Smooth muscle cell of the brain vasculature (primary cell): ENCODE measurements at places on chromosomes 6 and 20.

DNA sequence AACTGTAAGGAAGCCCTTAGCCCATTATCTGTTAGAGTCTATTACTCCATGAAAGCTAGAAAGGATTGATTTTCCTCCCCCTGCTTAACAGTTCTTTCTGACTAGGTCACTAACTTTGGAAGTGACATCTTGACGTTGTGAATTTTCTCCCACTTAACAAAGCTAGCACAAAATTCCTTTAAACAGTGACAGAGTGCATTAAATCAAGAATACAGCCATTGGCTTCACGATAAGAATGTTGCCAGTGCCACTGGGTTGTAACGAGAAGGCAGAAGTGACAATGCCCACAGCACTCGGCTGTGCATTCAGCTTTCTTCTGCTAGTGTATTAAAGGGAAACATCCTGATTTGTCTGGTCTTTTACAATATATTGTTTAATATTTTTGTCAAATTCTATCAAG, 182.7 kb upstream of the DTNBP1 start:
- DNase-seq: no peak

- no peak for DNase-seq
These were observed 28.1 kb upstream of the MTCL3 start for GRCh38 chr6:127547215-127547614.

- DNase-seq: no peak
These were observed 91.7 kb upstream of the ELOVL5 start for GRCh38 chr6:53440336-53440945.

DNA sequence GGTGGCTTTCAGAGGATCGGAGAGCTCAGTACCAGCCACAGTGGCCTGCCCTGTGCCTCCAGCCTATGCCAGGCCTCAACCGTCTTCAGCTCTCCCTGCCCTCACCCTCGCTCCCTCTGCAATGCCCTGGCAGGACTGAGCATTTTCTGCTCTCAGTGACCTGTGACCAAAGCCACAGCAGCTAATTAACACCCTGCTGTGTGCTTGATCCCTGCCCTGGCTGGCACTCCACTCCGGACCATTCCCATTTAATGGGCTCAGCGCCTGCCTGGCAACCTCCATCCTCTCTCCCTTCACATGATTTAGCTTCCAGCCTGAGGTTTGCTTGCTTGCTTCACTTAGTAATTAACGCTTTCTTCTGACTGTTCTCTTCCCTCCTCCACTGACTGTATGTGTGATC, 287.5 kb downstream of the LRFN2 start:
- DNase-seq: no peak

DNA sequence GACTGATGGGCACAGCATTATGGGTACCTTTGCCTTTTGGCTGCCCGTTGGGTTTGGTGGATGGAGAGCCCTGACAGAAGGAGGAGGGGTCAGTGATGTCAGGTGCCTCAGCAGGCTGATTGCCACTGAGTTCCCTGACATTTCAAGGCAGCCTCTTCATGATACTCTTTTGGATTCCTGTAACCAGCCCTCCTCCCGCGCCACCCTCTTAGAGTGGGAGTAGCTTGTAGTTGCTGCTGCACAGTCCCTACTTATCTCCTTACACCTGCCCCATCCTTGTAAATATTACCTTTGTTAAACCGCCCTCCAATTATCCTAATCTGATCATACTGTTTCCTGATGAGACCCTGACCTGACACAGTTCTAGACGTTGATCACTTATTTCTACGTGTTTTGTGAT, 140.0 kb downstream of the CFAP61 start:
- DNase-seq: no peak

DNA sequence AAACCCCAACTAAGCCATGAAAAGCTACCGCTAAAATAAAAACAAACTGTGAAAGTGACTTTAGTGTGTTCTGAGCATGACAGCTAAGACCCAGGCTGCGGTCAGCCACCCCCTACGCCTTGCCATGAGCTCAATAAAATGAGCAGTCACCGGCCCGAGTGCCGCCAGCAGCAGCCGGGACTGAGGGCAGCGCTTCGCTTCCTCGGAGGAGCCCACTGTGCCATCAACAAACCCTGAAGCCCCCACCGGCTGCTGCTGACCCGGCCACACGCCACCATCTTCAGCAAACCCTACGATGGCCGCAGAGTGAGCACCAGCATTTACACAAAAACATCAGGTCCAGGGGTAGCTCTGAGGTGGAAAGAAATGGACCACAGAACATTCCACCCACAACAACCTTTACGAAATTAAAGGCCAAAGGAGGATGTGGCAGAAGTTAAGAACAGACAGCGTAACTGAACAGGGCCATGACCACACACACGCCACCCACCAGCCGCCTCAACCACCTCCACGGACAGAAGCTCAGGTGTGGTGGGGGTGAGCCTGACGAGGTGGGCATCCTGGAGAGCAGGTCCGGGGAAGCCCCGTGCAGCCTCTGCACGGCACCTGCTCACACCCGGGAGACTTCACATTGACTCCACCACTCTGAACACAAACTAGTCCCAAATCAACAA, 67.0 kb downstream of the THBS2 start:
- no peak for DNase-seq

DNA sequence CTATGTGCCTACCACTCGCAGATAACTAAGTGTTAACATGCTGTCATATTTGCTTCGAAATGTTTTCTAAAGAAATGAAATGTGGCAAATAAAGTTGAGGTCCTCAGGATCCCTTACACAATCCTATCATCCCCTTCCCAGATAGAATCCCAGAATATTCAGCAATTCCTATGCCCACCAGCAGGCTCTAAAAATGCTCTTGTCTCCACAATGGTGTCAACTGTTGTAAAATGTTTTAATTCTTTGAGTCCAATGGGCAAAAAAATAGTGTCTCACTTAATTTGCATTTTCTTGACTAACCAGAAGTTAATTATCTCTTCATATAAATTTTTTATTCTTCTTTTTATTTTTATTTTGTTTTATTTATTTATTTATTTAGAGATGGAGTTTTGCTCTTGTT, 103.9 kb upstream of the MAP7 start:
- DNase-seq: no peak

GRCh38 chr6:105608711-105609374, 206.0 kb upstream of the PREP start:
- DNase-seq: peak; percentile 54

DNA sequence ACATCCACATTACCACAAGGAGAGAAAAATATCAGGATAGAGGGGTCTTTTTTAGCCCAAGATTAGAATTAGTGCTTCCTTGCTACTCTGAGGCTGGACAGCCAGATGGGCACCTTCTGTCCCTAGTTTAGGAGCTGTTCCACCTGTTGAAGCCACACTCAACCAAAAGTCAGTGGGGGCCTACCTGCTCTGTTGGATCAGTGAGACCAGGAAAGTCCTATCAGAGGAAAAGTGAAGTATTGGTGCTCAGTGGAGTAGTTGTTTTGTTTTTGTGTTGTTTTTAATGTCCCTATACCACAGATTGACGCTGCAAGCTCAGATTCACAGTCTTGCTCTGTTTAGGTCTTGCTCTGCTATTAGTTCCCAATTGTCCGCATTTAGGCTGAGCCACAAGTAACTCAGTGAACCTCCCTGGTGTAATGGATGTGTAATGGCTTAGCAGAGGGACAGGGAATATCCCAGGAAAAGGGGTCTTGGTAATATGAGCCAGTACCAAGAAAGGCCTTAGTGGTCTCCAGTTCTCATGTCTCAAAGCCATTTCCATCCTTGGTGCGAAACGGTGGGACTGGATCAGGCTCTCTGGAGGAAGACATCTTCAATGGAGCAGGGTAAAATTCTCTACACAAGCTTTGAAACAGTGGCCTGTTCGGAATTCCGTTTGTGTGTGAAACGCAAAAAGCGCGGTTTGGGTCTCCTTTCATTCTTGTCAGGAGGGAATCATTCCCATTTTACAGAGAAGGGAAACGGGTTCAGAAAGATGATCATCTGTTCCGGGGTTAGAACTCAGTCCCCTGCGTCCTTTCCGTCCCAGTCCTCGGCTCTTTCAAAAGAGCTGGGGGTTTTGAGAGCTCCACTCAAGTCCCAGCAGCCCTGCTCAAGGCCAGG, 631 bp upstream of the PABPC1L start:
- no peak for DNase-seq

DNA sequence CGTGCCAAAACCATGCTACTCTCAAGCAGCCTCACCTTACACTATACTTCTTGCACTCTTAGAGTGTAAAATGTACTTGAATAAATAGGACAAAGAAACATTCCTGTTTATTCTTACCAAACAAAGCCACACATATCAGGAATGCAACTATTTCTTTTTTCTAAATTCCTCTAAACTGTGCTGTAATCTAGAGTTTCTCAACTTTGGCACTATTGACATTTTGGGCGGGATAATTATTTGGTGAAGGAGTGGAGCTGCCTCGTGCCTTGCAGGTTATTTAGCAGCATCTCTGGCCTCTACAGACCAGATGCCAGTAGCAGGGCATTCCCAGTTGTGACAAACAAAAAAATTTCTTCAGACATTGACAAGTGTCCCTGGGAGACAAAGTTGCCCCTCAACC, 86.9 kb downstream of the PHACTR1 start:
- DNase-seq: no peak

DNA sequence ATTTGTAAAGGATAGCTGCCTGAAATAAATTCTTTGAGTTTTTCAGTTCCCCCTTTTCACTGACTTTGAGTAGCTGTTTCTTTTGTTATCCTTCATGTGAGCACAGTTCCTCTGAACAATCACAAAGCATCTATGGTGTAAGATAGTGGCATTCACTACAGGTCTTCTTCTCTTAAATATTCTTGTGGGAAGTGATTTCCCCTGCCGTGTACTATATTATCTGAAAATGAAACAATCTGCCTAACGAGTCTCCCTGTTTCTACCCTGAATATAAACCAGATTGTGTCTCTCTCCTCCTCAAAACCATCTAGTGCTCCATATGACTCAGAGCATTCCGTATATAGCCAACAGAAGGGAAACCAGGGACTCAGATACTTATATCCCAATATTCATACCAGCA, 380.1 kb upstream of the SOX4 start:
- DNase-seq: no peak

GRCh38 chr20:53244711-53245110, 272.6 kb downstream of the TSHZ2 start:
- no peak for DNase-seq

DNA sequence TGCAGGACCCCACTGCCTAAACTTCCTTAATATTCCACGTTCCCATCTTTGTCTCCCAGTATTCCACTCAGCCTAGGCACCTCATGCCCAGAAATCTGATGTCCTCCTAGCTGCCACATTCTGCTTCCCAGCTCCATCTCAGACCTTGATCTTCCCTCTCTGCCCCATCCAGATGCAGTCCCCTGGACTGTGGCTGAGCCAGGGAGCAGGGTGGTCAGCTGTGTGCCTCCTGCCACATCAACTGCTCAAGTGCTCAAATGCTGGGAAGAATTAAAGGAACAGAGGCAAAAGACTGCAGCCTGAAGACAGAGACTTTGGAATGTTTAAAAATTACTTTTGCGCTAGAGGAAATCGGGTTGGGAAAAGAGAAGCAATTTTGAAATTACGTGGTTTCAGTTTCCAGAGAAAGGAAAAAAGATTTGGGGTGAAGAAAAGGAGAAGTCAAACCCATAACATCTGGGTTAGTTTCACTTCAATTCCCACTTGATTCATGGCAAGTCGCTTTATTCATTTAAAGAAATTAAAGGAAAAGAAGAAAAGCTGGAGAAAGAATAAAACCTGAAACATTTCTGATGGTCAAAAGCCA, 704.8 kb downstream of the PTPRT start:
- no peak for DNase-seq

GRCh38 chr6:53349209-53349693, 501 bp upstream of the ELOVL5 start:
- DNase-seq: no peak

DNA sequence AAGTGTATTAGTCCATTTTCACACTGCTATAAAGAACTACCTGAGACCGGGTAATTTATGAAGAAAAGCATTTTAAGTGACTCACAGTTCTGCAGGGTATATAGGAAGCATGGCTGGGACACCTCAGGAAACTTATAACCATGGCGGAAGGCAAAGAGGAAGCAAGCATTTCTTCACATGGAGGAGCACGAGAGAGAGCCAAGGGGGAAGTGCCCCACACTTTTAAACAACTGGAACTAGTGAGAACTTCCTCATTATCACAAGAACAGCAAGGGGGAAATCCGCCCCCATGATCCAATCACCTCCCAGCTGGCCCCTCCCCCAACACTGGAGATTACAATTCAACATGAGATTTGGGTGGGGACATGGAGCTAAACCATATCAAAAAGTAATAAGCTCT, 28.3 kb upstream of the B3GAT2 start:
- DNase-seq: no peak

GRCh38 chr20:23668477-23668951, 20.3 kb downstream of the CST4 start:
- no peak for DNase-seq

DNA sequence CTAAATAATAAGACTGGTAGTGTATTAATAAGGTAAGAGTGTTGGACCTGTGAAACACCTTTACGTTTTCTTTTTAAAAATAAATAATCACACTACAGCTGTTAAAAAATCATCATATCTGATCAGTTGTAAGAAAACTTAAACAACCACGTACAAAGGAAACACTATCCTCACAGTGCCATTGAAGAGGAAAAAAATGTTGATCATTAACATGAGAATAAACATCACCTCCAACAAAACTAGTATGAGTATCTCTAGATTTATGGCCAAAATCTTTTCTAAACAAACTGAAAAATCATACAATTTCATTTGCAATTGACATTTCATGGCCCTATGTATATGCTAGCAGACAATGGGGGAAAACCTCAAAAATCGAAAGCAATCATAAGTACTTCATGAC, 590 bp downstream of the EYS start:
- DNase-seq: no peak

- DNase-seq: no peak
These were observed 318.6 kb upstream of the RUNX2 start for GRCh38 chr6:45009576-45009975.

DNA sequence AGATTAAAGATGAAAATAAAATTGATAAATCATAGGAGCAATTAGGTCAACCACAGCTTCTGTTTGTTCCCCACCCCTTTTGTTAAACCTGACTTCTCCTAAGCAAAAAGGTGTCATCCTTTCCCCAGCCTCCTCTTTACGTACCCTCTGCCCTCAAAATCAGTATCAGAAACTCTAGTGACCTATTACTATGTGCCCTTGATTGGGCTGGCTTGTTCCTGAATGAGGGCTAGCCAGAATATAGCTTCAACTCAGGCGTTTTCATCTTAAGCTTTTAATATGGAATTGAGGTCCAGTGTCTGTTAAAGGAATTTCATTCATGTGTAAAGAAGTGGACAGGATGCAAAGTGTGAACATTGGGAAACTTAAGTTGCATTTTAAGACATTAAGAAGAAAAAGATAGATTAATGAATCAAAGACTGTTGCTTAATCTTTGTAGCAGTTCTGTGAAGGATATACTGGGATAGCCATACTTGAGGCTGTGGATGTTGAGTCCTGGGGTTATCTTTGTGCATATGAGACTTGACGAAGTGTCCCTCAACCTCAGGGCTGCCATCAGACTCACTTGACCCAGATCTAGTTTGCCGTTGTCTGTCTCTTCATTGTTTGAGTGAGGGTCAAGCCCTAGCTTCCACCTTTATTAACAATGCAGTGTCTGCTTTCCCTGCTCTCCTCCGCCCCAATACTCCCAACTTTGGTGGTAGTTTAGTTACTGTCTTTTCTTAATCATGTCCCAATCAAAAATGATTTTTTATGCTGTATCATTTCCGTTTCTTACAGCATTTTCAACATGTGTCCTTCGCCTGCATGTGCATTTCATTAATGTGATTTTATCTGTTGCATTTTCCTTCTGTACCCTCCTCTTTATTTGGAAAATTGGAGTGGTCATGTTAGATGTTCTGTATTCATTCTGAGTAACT, 1.9 kb downstream of the TBPL1 start:
- DNase-seq: no peak

- no peak for DNase-seq
These were observed 106.5 kb downstream of the DCDC2 start for GRCh38 chr6:24251339-24251738.

GRCh38 chr6:43951756-43952675, 175.2 kb downstream of the MRPL14 start:
- no peak for DNase-seq
